ENCODE measurements at places on chromosomes 3 and 15. TPM values are rescaled to one million over a fixed set of nuclear protein-coding genes. Genes with fewer than 3 reads are reported as not detected.

GRCh38 chr3:30154853-30155252 is 451.5 kb upstream of the TGFBR2 start:
- no peaks in the 10 kb centered on the region for H3K36me3 ChIP-seq
- H3K27me3 ChIP-seq: no peaks in the 10 kb centered on the region
- H3K27ac ChIP-seq: no peak overlapping the region
- H3K4me3 ChIP-seq: no peak overlapping the region
- H3K4me1 ChIP-seq: no peaks in the 10 kb centered on the region

DNA sequence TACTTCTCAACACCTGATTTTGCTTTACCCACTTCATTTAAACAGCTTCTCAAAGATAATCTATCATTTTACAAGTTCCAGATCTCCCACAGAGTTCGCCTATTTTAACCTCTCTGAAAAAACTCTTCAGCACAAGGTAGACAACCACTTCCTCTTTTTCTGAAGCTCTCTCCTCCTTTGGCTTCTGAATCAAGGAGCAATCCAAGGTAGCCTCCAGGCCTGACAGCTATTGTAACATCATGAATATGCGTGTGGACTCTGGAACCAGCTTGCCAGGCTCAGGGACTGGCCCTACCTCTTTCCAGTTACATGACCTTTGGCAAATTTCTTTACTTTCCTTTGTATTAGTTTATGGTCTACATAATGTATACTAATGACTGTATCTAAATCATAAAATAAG is 405.9 kb upstream of the ZNF385D start:
- no peak overlapping the region for H3K27ac ChIP-seq
- no peaks in the 10 kb centered on the region for H3K36me3 ChIP-seq
- DNase-seq: no peak

- no peaks in the 10 kb centered on the region for H3K36me3 ChIP-seq
- H3K4me3 ChIP-seq: no peak overlapping the region
- no peak overlapping the region for H3K27ac ChIP-seq
- no peaks in the 10 kb centered on the region for H3K4me1 ChIP-seq
Measured at GRCh38 chr15:73387507-73388255, 18.9 kb upstream of the HCN4 start.

- peaks cover 1% of the 10 kb centered on the region for H3K4me1 ChIP-seq
- no peak overlapping the region for H3K27ac ChIP-seq
- H3K4me3 ChIP-seq: no peak overlapping the region
- no peak for DNase-seq
- H3K36me3 ChIP-seq: no peaks in the 10 kb centered on the region
Measured at GRCh38 chr3:101224739-101225138, 95.6 kb downstream of the IMPG2 start.

DNA sequence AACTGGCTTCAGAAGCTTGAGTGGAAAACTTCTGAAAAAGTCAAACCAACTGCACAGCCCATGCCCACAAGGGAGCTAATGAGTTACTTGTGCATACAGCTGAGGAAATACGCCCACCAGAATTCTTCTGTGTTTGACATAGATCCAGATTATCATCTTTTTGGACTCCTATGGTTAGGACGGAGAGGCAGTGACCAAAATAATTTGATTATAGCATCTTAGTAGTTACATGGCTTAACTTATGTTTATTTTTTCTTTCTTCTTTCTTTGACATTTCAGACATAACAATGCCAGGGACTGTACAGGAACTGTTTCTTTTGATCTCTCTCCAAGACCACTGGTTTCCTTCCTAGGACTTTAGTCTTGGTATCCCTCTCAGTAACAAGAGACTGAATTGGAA is 246.1 kb upstream of the RASGRP1 start:
- DNase-seq: no peak
- H3K36me3 ChIP-seq: no peaks in the 10 kb centered on the region
- H3K27ac ChIP-seq: no peak overlapping the region
- no peaks in the 10 kb centered on the region for H3K27me3 ChIP-seq
- H3K4me1 ChIP-seq: no peaks in the 10 kb centered on the region

GRCh38 chr3:42660131-42660715 is 6.7 kb downstream of the ZBTB47 start:
- peaks cover 33% of the 10 kb centered on the region for H3K36me3 ChIP-seq
- H3K4me3 ChIP-seq: no peak overlapping the region
- no peaks in the 10 kb centered on the region for H3K27me3 ChIP-seq
- H3K27ac ChIP-seq: no peak overlapping the region
- no peak for DNase-seq
- peaks cover 52% of the 10 kb centered on the region for H3K4me1 ChIP-seq

GRCh38 chr3:38120693-38121450 is 16.1 kb downstream of the ACAA1 start:
- H3K4me3 ChIP-seq: no peak overlapping the region
- H3K4me1 ChIP-seq: peaks cover 5% of the 10 kb centered on the region
- no peak for DNase-seq
- H3K36me3 ChIP-seq: peaks cover 69% of the 10 kb centered on the region
- H3K27ac ChIP-seq: no peak overlapping the region

DNA sequence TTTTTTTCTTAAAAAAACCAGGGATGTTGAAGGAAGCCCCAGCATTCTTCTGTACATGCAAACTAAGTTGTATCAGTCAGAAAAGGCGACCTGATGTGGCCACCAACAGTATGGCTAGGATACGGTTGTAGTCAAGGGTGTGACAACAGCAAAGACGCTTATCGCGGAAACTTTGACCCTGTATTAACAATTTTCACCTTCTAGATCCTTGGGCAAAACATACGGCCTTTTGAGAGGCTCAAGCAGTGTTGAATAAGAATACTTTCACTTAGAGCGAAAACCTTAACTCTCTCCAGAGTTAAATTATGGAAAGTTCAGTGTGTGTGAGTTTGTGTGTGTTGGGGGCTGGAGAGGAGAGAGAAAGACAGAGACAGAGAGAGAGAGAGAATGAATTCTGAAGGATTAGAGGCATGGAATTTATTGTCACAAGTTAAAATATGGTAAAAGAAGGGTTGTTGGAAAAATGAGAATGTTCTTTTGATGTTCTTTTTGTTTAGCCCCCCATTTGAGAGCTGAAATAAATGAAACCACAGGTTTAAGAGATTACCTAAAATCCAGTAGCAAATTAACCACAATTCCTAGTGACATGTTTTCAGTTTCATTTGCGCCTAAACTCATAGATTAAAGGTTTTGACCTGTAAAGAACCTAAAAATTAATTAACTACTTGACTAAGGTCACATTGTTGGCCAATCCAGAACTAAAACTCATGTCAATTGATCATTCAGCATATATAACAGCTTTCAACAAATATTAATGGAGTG is 9.2 kb downstream of the ALCAM start:
- no peaks in the 10 kb centered on the region for H3K27me3 ChIP-seq
- peaks cover 4% of the 10 kb centered on the region for H3K4me1 ChIP-seq
- no peak overlapping the region for H3K27ac ChIP-seq
- no peaks in the 10 kb centered on the region for H3K36me3 ChIP-seq
- no peak overlapping the region for H3K4me3 ChIP-seq

GRCh38 chr3:101521211-101521701 is 8.2 kb upstream of the SENP7 start:
- H3K27me3 ChIP-seq: peaks cover 4% of the 10 kb centered on the region
- DNase-seq: no peak
- H3K27ac ChIP-seq: no peak overlapping the region
- no peaks in the 10 kb centered on the region for H3K36me3 ChIP-seq
- no peaks in the 10 kb centered on the region for H3K4me1 ChIP-seq
- no peak overlapping the region for H3K4me3 ChIP-seq

- H3K27me3 ChIP-seq: no peaks in the 10 kb centered on the region
- H3K27ac ChIP-seq: no peak overlapping the region
- DNase-seq: no peak
- no peak overlapping the region for H3K4me3 ChIP-seq
- H3K36me3 ChIP-seq: no peaks in the 10 kb centered on the region
Measured at GRCh38 chr3:23752126-23752525, 53.6 kb upstream of the UBE2E1 start.

DNA sequence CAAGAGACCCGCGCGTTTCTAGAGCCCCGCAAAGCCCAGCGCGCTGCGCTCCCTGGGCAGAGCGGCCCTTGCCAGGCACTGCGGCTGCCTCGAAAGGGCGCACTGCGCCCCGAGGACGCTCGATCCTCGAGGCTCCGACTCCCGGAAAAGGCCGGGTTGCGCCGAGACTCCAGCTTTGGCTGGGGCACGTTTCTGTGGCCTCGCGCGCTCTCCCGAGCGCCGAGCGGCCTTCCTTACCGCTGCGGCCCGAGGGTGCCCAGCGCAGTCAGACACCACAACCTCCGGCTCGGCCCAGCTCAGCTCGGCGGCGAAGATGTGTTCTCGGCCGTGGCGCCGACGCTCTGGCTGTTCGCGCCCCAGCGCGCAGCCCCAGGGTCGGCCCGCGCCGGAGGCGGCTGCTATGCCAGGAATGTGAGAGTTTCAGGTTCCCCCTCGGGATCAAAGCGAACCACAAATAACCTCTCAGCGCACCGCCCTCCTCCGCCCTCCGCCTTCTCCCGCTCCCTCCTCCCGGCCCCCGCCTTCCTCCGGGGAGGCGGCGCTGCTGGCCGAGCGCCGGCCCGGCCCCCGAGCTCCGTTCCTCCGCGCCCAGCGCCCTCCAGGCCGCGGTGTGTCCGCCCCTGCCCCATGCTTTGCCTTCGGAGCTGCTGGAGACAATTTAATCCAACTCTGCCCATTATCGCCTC is at the start of gene AMOTL2:
TSS of gene AMOTL2 (minus strand) at position 343 of the 686 bp plus-strand sequence. CDS start 3,014 bp downstream, outside the sequence.
- H3K27ac ChIP-seq: peak within 1 kb of the TSS; percentile 98
- H3K4me3 ChIP-seq: peak within 1 kb of the TSS; percentile 85
- peak; percentile 89 for DNase-seq
- H3K4me1 ChIP-seq: peaks cover 58% of the 10 kb centered on the region
- peaks cover 23% of the 10 kb centered on the region for H3K36me3 ChIP-seq

DNA sequence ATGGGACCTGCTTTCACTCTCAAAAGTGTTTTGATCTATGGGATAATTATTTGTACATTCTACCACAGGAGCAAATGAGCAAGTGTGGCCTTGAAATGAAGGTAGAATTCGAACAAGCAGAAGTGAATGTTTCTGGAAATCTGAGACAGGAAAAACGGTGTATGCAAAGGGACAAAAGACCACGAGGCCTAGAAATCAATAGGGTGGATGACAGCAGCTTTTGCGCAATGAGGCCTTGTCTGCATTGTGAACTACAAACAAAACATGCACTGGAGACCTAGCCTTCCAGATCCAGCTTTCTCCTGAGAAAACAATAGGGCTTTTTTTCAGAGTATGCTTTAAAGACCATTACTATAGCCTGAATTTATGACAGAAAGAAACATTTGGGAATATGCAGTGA is 1137.0 kb downstream of the ROBO2 start:
- H3K27ac ChIP-seq: no peak overlapping the region
- no peaks in the 10 kb centered on the region for H3K36me3 ChIP-seq
- H3K4me1 ChIP-seq: no peaks in the 10 kb centered on the region

DNA sequence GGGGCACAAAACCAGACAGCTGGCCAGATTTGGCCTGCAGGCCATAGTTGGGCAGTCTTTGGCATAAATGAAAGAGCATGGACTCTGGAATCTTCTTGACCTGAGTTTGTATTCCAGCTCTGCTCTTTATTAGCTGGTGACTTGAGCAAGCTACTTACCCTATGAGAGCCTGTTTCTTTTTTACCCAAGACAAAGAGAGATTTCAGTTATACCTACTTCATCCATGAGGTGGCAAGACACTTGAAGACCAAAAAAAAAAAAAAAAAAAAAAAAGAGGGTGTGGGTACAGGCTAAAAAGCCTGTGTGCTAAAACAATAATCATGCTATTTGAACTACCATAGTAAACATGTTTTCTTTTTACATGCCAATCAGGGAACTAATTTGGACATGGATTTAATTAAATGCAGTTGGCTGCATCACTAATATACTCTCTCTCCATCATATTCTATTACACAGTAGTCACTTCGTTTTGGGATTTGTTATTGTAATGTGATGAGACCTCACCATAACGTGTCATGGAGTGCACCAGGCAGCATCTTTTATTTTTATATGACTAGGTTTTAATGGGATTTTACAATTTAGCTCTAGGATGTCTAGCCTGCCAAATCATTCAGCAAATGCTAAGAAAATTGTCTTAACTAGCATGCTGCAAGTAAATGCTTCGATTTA is 109.2 kb upstream of the FHIT start:
- no peaks in the 10 kb centered on the region for H3K27me3 ChIP-seq
- peaks cover 20% of the 10 kb centered on the region for H3K4me1 ChIP-seq
- no peak overlapping the region for H3K4me3 ChIP-seq
- no peak overlapping the region for H3K27ac ChIP-seq
- no peak for DNase-seq
- no peaks in the 10 kb centered on the region for H3K36me3 ChIP-seq

- H3K27me3 ChIP-seq: no peaks in the 10 kb centered on the region
- H3K4me1 ChIP-seq: no peaks in the 10 kb centered on the region
- no peaks in the 10 kb centered on the region for H3K36me3 ChIP-seq
Measured at GRCh38 chr3:104846270-104846669, 520.4 kb upstream of the ALCAM start.

GRCh38 chr3:24923570-24923969 is 428.9 kb upstream of the THRB start:
- no peak overlapping the region for H3K27ac ChIP-seq
- no peak overlapping the region for H3K4me3 ChIP-seq
- DNase-seq: peak; percentile 17

DNA sequence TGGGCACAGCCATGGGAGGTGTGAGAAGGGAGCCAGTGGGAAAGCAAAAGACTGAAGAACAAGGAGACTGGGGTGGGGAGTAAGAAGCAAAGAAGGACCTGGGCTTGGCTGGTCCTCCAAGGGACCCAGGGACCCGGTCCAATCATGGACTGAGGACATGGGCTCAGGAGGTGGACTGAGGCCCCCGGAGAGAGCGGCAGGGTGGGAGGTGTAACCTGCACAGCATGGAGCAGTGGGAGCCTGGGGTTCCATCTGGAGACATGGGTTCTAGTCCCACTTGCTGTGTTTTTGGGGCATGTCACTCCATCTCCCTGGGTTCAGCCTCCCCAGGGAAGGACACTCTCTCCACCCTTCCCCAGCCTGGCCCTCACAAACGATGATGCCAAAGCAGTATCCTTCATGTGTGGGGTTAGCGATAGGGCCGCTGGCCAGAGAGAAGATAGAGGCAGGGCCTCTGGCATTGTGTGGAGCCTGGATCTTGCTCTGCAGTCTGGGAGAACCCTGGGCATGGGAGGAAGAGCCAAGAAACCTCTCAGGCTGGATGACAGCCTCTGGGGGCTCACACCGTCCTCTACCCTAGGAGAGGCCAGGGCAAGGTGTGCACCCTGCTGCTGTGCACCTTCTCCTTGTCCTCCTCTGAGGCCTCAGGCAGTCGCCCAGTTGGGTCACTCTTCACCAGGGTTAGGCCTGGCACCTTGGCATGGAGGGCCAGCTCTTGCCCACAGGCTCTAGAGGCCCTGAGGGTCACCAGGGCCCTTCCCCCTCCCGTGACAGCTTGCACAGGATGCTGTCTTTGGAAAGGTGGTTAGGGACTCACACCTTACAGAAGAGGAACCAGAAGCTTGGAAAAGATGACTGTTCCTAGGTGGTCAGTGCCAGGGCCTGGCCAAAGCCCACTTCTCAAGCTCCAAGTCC is 26.0 kb downstream of the FBXW12 start:
- no peak overlapping the region for H3K27ac ChIP-seq
- no peak overlapping the region for H3K4me3 ChIP-seq
- DNase-seq: no peak
- H3K27me3 ChIP-seq: no peaks in the 10 kb centered on the region
- H3K36me3 ChIP-seq: no peaks in the 10 kb centered on the region

GRCh38 chr3:20637729-20638128 is 451.7 kb upstream of the SGO1 start:
- no peaks in the 10 kb centered on the region for H3K36me3 ChIP-seq
- no peak overlapping the region for H3K27ac ChIP-seq
- no peaks in the 10 kb centered on the region for H3K27me3 ChIP-seq
- H3K4me1 ChIP-seq: no peaks in the 10 kb centered on the region
- H3K4me3 ChIP-seq: no peak overlapping the region

Gene UBA3
- 64.6 TPM for total RNA-seq

Gene EHHADH
- total RNA-seq: 18.3 TPM

Gene AMOTL2
- 44.8 TPM for total RNA-seq

Gene PRICKLE2
- 59.1 TPM for total RNA-seq
